NCI-H774 (cell line): ENCODE measurements at places on chromosomes 4 and X.

DNA sequence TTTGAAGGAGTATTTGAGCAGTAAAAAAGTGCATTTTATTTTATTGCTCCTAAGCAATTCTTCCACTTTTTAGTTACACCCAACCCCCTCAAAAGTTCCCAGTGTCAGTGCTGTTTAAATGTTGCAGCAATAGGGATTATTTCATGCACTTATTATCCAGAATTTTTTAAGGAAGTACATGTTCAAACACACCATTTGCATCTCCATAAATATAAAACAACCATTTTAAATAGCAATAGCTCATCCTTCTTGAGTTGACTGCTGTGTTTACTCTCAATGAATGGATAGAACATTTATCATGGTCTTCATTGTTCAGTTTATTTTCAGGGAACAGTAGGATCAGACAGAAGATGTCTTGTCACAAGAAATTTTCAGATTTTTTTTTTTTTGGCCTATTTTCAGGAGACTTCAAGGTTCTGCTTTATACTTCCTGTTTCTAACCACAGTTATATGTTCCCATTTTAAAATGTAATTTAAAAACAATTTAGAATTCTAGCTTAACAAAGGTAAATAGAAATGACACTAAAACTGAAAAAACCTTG lies 171.9 kb downstream of the TMA16 start:
- no peak for DNase-seq

DNA sequence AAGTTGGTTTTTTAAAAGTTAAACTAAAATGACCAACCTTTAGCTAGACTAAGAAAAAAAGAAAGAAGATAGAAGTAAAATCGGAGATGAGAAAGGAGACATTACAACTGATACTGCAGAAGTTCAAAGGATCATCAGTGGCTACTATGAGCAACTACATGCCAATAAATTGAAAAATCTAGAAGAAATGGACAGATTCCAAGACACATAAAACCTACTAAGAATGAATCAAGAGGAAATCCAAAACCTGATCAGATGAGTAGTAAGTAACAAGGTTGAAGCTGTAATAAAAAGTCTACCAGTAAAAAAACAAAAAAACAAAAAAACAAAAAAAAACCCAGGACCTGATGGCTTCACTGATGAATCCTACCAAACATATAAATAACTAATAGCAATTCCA lies 16.1 kb downstream of the IQCM start:
- no peak for DNase-seq

GRCh38 chr4:48483006-48483776 lies at the start of gene SLC10A4:
Gene SLC10A4 (plus strand): TSS chr4:48483343. CDS start chr4:48483562, 219 bp downstream.
- DNase-seq, result peak; percentile 50

DNA sequence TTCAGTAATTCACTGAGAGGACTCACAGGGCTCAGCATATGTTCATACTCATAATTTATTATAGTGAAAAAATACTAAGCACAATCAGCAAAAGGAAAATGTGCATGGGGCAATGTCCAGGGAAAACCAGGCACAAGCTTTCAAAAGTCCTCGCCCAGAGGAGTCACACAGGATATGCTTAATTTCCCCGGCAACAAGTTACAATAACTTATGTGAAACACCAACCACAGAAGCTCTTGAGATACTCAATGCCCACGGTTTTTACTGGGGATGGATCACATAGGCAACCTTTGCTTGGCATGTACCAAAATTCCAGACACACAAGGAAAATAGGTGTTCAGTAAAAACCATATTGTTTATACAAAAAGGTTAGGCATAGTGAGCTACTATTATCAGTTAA lies 38.5 kb upstream of the STPG2 start:
- DNase-seq, result no peak

DNA sequence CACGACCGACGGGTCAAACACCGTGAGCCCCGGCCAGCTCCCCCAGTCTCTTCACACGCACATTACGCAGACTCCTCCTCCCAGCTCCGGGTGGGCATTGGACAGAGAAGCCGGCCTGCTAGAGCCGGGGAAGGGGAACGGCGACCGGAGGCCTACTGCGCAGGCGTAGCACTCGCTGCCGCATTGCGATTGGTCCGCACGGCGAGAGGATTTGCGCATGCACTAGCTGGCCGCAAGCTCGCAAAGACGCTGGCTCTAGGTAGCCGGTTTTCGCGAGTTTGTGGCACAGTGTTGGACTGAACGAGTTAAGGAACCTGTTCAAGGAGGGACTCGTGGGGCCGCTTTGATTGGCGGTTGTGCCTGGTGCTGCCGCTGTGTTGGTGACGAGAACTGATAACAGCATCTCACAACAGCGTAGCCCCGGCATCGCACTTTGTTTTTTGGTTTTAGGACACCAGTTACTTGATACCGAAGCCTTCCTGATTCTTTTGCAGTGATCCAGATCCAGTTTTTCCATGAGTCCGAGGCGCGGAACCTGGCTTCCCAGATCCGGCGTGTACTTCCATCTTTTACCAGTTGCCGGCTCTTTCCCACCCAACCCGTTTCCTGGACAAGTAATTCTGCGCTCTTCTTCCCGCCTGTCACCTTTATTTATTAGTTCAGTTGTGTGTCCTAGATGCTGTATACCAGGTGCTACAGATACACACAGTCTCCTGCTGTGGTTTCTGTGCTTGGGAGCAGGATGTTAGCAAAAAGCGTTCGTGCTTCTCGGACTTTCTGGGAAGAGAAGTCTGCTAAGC lies at the start of gene AIFM1:
TSS of gene AIFM1 (minus strand) at position 139 of the 800 bp plus-strand sequence. CDS start 185 bp downstream, outside the sequence.
- DNase-seq, result peak; percentile 95

DNA sequence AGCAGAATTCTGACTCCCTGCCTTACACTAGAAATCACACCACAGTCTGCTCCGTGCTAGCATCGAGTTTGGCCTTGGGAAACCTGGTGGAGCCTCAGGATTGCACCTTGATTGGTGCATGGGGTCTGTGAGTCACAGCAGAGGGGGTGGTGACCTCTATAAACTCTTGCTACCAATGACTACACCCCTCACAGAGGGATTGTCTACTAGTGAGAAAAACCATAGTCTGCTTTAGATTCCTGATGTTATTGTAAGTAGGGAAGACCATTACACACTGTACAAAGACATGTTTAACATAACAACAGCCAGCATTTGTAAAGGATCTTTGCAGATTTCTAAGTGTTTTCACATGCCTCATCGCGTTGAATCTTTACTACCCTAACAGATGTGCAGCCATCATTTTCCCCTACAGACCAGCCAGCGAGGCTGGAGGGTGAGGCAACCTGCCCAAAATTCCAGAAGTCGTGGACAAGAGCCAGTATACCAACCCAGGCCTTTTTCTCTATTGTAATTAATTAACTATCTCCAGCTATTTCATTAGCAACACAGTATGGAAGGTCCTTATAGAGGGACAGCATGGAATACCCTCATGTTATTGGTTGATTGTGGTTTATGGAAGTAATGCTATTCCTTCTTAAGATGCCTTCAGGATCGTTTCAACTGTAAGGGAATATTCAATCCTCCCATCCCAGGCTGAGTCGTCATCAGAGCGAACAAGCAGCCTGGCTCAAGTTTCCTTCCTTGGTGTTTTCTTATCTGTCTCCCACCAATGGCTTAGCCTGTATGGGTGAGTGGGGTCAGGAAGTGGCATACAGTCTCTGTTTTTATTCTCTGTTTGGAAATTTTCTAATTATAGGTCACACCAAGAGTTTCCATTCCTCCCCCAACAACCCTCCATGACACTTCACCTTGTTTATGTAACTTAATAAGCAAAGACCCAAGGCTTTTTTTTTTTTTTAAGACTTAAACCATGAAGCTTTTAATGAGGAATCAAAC lies 55.9 kb upstream of the KDR start:
- no peak for DNase-seq

GRCh38 chrX:1391370-1391706 lies 575 bp downstream of the SLC25A6 start:
- no peak for DNase-seq

- peak; percentile 36 for DNase-seq
Measured at GRCh38 chr4:30719454-30720020, 632 bp upstream of the PCDH7 start.
